Suppressor macrophage treated with lipopolysaccharide for 1 hour (primary cell): ENCODE measurements at places on chromosomes 2 and 18.

DNA sequence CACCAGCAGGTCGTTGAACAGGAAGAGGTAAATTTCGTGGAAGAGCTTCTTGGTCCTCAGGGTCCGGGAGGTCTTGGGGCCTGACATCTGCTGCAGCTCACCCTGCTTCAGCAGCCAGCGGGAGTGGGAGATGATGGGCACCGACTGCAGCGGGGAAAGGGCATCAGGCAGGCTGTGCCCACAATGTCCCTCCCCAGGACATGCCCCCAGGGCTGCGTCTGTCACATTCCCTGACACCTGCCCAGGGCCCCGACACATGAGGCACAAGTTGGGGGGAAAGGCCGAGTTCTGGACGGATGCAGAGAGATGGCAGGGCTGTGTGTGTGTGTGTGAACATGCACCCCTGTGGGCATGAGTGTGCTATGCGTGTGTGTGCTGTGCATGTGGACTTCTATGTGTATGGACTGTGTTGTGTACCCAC is 13.9 kb downstream of the SNORC start:
- no peak for DNase-seq

DNA sequence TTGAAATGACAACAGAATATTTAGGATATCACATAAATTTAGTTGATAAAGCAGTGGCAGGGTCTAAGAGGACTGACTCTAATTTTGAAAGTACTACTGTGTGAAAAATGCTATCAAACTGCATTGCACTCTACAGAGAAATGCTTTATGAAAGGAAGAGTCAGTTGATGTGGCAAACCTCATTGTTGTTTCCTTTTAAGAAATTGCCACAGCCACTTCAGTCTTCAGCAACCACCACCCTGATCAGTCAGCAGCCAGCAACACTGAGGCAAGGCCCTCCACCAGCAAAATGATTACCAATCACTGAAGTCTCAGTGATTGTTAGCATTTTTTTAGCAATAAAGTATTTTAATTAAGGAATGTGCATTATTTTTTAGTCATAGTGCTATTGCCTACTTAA is 488.7 kb upstream of the SLC39A10 start:
- DNase-seq: no peak

DNA sequence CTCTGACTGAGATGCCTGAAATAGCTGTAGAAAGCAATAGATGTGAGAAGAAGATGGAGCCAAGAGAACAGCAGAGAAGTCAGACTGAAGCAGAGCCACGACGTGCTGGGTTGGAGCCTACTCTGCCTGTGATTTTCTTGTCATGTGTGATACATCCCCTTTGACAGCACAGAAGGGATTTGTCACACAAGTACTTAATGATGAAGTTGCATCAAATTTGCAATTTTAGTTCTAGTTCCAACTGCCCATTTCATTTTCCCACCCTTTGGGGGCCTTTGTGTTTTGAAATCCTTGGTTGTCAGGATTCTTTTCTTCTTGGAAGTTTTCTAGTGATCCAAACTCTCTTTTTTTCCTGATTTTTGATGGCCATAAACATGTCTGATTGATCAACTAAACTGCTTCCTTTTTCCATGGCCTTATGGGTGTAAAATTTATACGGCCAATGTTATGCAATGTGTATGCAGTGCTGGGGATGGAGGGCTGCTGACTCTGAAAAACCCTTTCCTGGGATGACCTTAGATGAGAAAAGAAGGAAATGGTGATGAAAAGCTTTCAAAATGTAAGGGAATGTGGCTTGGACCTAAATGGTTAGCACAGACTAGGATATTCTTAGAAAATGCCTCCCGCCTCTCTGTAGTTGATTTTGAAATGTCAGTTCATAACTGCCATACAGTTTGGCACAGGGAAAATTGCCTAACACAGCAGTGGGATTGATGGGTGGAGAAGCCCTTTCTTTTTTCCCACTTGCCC is 9.6 kb upstream of the B3GNT2 start:
- DNase-seq: peak; percentile 70

- peak; percentile 54 for DNase-seq
Observed at GRCh38 chr18:57959278-57959677, 84.7 kb upstream of the NEDD4L start.

- no peak for DNase-seq
Observed at GRCh38 chr2:127047716-127048617, 59.0 kb downstream of the BIN1 start.

- no peak for DNase-seq
Observed at GRCh38 chr2:120034621-120035020, 21.7 kb downstream of the EPB41L5 start.

DNA sequence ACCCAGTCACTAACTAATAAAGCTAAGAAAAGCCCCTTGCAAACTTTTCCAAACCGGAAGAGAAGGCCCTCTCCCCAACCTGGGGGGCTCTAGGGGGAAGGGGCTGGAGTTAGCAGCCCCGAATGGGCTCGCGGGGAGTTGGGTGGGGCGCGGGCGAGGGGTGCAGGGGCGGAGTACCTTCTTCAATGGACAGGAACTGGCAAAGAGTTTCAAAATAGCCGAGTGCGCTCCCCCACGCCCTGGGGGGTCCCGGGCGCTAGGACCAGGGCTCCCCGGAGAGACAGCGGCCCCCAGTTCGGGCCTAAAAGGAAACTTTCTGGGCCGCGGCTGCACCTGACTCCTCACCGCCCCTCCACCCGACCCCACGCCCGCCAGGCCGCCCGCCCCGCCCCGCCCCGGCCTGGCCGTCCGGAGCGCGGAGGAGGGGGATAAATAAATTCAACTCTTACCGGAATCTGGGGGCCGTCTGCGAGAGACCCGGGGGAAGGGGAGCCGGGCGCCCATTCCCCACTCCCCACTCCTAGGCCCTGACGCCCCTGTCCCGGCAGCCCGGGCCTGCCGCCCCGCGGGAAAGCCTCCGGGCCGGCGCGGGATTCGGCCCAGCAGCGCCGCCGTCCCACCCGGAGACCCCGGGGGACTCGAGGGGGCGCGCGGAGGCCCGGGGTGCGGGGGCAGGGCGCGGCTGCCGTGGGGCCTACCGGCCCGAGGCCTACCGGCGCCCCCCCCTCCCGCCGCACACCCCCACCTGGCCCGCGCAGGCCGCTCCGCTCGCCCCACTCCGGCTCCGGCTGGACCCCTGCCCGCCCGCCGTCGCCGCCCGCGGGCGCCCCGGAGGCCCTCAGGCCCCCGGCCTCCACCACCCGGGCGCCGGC is 868 bp downstream of the INO80D start:
- DNase-seq: peak; percentile 39

GRCh38 chr2:170411660-170412059 is 233.7 kb downstream of the MYO3B start:
- DNase-seq: no peak

DNA sequence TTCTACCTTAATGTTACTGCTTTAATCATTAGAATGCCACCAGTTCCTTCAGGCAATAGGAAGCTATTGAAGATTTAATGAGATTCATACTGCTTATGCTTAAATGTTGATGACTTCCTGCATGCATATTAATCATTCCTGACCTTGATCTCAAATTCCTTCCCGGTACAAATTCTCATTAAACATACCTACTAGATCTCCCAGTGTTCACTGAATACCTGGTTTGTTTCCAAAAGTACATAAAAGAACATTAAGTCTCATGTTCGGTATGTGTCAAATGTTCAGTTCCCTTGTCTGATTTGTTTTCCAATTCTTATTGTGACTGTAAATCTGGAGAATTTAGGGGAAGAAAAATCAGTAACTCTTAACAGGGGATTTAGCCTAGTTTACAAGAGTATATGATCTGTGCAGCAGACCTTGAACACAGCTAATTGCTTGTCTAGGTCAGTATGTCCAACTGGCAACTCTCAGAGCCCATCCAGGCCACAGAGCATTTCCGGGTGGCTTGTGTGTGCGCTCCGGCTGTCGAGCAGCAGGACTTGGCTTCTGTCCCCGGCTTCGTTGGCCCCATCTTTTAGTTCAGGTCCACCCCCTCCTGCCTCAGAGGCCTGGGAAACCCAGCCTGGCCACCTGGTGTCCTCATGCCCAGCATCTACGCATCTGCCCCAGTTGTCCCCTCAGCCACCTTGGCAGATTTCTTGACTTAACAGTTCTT is 13.1 kb downstream of the METAP1D start:
- no peak for DNase-seq

GRCh38 chr2:233999182-233999581 is 51.3 kb upstream of the SPP2 start:
- no peak for DNase-seq

GRCh38 chr2:72984172-72984671 is 66.9 kb downstream of the EMX1 start:
- DNase-seq: no peak

DNA sequence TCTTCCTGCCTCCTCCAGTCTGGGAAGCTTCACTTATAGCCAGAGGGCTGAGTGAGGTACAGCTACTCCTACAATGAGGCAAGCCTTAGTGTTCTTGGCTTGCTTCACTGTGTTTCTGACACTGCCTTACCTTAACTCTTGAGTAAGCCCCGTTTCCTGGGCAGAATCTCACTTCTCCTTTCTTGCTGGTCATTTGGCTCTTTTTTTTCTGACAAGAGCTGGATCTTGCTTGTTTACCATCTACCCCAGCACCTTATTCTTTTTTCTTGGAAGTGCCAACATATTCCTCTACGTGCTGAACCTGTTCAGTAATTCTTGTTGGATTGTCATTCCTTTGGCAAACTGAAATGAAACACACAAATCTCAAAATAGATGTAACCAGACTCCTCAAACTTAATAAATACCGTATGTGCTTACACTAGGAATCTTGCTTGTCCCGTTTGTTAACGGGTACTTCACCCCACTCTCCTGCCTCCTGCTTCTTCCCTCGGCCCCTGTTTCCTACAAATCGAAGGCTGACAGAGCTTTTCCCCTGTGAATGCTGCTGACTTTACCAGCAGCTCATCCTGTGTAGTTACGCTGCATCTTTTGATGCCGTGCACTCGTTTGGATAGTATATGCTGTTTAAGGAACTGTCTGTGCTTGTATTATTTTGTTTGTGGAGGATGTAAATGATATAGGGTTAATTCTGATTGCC is 132.2 kb downstream of the FMNL2 start:
- DNase-seq: peak; percentile 77

- DNase-seq: peak; percentile 18
Observed at GRCh38 chr2:121647396-121647795, 1.9 kb downstream of the CLASP1 start.

DNA sequence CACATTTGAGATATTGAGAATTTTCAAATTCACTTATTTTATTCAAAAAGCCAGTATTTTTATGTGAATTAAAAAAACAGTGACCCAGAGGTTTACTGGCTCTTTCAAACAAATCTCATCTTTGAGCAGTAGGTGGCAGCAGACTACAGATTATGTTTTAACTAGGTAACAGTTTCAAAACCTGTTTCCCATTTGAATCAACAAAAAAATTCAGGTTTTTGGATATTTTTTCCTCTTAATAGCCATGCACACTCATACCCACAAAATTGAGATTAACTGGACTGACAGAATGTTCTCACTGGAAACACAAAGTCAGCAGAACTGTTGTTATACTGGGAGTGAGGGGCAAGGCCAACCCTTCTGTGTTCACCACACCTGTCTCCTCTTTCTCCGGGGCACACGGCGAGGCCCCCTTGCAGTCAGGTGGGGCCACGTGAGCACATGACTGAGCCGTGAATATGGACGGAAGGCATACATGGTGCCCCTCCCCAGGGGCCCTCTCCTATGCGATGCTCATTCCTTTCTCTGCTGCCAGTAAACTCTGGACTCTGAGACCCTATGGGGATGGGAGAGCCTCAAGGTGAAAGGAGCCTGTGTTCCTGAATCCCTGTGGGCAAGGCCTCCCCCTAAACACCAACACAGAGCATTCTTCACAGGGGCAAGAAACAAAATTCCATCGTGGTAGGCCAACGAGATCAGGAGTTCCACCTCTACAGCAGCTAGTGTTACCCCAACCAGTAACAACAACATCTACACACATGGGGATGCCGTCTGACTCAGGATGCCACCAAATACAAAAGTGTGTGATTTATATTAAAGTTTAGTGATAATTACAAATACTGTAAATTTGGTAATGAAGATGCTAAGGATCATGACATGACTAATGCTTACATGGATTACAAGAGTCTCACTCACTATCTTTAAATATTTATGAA is 80.4 kb downstream of the LPIN2 start:
- DNase-seq: peak; percentile 87

DNA sequence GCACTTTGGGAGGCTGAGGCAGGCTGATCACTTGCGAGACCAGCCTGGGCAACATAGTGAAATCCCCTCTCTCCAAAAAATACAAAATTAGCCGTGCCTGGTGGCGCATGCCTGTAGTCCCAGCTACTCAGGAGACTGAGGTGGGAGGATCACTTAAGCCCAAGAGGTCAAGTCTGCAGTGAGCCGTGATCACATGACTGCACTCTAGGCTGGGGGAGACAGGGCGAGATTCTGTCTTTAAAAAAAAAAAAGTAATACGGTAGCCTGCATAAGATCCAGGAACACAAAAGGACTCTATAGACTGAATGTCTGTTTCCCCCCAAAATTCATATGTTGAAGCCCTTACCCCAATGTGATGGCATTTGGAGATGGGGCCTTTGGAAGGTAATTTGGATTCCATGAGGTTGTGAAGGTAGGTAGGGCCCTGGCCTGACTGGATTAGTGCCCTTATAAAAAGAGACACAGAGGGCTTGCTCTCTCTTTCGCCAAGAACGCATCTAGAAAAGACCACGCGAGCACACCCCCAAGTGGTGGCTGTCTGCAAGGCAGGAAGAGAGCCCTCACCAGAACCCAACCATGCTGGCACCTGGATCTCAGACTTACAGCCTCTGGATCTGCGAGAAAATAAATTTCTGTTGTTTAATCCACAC is 17.0 kb downstream of the MBOAT2 start:
- DNase-seq: peak; percentile 32

GRCh38 chr2:37365669-37366068 is 21.2 kb downstream of the QPCT start:
- DNase-seq: no peak

DNA sequence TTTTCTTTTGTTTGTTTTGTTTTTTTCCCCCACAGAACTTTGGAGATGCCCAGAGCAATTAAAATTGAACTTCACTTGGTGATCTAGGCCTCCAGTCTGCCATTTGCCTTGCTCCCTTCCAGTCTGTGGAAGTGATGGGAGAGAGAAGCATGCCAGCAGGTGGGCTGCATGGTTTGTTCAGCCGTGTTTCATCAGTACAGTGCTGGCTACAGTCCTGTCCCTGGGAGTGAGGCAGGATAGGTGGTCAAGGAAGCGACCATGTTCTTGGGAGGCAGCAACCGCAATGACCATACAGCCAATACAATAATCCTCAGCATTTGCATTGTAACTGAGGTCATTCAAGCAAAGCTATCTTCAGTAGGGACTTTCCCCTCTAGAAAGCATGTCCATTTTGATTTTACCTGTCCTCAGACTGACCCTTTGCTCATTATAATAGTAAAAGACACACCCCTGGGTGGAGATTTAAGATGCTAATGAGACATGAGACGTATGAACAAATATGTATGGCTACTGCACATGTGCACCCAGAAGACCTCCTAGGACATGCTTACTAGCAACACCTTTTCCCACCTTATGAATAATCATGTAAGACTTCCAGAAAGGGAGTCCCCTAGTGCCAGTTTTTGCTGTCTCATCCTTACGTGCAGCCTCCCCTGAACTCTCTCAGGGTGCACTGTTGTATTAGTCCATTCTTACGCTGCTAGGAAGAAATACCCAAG is 11.1 kb upstream of the LIPG start:
- no peak for DNase-seq

- DNase-seq: no peak
Observed at GRCh38 chr2:159755788-159756187, 42.2 kb downstream of the CD302 start.

- DNase-seq: no peak
Observed at GRCh38 chr2:218853766-218854165, 5.8 kb upstream of the WNT6 start.

GRCh38 chr18:49193252-49193651 is 242.5 kb upstream of the SMAD7 start:
- DNase-seq: no peak

- DNase-seq: no peak
Observed at GRCh38 chr2:7984693-7985353, 697.0 kb upstream of the ID2 start.
